Activated naive CD8-positive, alpha-beta T cell treated with anti-CD3 and anti-CD28 coated beads, Interleukin-2, amount 10 ng/mL, durations not matched to agents 7 days and 5 days (primary cell): ENCODE measurements at places on chromosomes 6 and 20. TPM values are rescaled to one million over a fixed set of nuclear protein-coding genes. Genes with fewer than 3 reads are reported as not detected.

The SMAP1 gene
- 39.7 TPM for total RNA-seq

The KATNA1 gene
- total RNA-seq, result 26.5 TPM

The OSBPL2 gene
- total RNA-seq, result 47.2 TPM

The TUBB1 gene
- total RNA-seq, result not detected

The EPHA7 gene
- total RNA-seq, result not detected

The TBC1D32 gene
- 13.1 TPM for total RNA-seq

The HLA-DMB gene
- 14.0 TPM for total RNA-seq

The SLC17A3 gene
- total RNA-seq, result 0.23 TPM

The STAU1 gene
- total RNA-seq, result 52.5 TPM

The TMEM181 gene
- 16.8 TPM for total RNA-seq

The AKAP7 gene
- total RNA-seq, result 13.1 TPM

The SLC12A5 gene
- 1.6 TPM for total RNA-seq

The PNPLA1 gene
- not detected for total RNA-seq

The L3MBTL1 gene
- total RNA-seq, result 13.7 TPM

The TAF11 gene
- total RNA-seq, result 31.0 TPM

The F13A1 gene
- total RNA-seq, result 0.25 TPM

The COL21A1 gene
- not detected for total RNA-seq

The SAPCD1 gene
- 13.1 TPM for total RNA-seq

The IFNGR1 gene
- 29.8 TPM for total RNA-seq

The ULBP2 gene
- 0.60 TPM for total RNA-seq

The SLC17A4 gene
- not detected for total RNA-seq

The SNX14 gene
- 55.6 TPM for total RNA-seq

The PRICKLE4 gene
- not detected for total RNA-seq

The LAMA2 gene
- total RNA-seq, result not detected

The TP53TG5 gene
- total RNA-seq, result not detected

The CLIC5 gene
- total RNA-seq, result 6.0 TPM

The BNIP5 gene
- total RNA-seq, result not detected

The TCP11 gene
- total RNA-seq, result not detected

The MPC1 gene
- total RNA-seq, result 29.6 TPM

The BTNL2 gene
- not detected for total RNA-seq

The FHL5 gene
- total RNA-seq, result not detected

The RAET1L gene
- total RNA-seq, result not detected

The RTF2 gene
- 101 TPM for total RNA-seq

The TRPC4AP gene
- 59.9 TPM for total RNA-seq

The ASIP gene
- total RNA-seq, result not detected

The TBC1D22B gene
- 14.7 TPM for total RNA-seq

The FNDC1 gene
- not detected for total RNA-seq

The GINM1 gene
- 21.9 TPM for total RNA-seq

The PNLDC1 gene
- total RNA-seq, result 0.96 TPM

The TMEM30A gene
- total RNA-seq, result 61.6 TPM

The DACT2 gene
- total RNA-seq, result not detected

The HLA-DOB gene
- 3.1 TPM for total RNA-seq

The CTCFL gene
- total RNA-seq, result not detected

The MYBL2 gene
- total RNA-seq, result 72.6 TPM

The ADNP gene
- 75.1 TPM for total RNA-seq

The LY6G5C gene
- total RNA-seq, result 4.6 TPM

The MRAP2 gene
- total RNA-seq, result not detected

The RSPO4 gene
- total RNA-seq, result 0.28 TPM

The TUBB2B gene
- not detected for total RNA-seq
